ENCODE measurements at places on chromosomes 7 and 10.

- DNase-seq, result no peak
Measured at GRCh38 chr10:133080683-133081040, 7.1 kb upstream of the ADGRA1 start.

DNA sequence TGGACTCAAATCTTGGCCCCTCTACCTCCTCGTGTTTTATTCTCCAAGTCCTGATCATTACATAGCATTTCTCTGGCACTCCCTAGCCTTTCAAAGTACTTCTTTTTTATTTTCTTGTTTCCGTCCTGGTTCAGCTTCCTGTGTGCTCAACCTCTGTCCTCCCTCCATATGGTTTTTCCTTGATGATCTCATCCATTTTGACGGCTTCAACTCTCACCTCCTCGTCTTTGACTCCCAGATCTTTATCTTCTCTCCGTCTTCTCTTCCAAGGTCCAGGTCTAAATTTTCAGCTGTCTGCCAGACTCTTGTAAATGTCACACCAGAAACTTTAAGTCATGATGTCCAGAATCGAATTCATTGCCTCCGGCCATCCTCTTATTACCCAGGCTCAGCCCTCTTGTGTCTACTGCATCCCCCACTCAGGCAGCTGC, 23.3 kb upstream of the GFRA1 start:
- DNase-seq, result no peak

DNA sequence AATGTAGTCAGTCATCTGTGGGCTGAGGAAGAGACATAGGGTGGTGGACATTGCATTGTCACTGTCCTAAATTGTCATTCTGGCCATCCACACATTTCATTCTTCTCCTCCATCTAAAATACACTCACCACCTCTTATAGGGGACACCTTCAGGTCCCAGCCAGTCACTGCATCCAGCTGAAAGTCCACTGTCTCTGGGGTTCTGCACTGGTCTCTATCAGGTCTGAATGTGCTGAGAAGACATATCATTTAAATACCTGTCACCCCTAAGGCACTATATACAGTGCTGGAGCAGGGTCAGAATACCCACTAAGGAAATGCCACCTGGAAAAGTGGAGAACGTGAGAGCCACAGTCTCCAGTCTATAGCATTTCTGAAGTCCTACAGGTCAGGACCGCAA, 29.6 kb downstream of the SH2D4B start:
- no peak for DNase-seq

- DNase-seq, result no peak
Measured at GRCh38 chr7:506921-507622, 12.6 kb downstream of the PDGFA start.

- DNase-seq, result peak; percentile 0
Measured at GRCh38 chr7:78472519-78472918, 673.9 kb downstream of the PHTF2 start.

GRCh38 chr7:33970536-33970935, 65.2 kb downstream of the BMPER start:
- DNase-seq, result no peak

DNA sequence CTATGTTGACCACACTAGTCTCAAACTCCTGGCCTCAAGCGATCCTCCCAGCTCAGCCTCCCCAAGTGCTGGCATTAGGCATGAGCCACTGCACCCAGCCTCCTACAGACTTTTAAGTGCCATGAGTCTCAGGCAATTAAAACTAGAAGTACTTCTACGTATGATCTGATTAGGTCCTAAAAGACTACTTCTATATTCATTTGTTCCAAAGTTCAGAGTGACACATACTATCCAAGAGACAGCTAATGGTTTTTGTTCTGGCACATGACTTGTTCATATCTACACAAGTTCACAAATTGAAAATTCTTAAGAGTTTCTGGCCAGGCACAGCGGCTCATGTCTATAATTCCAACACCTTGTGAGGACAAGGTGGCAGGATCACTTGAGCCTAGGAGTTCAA, 11.7 kb downstream of the ARHGAP19 start:
- DNase-seq, result no peak

GRCh38 chr7:28579571-28579970, 167.3 kb downstream of the CREB5 start:
- DNase-seq, result no peak

DNA sequence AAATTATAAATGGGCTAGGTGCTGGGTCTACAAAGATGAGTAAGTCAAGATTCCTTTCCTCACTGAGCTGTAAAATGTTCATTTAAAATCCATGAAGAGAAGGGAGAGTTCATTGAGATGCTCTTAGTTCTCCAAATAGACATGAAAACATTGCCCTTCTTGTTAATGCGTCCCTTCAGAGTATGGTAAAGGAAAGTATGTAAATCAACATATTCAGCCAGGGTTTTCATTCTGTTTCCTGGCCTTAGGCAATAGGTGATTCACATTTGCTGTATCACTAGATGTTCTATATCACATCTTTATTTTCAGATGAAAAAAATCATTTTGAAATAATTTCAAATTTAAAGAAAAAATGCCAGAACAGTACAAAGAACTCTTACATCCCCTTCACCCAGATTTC, 5.4 kb downstream of the ANKIB1 start:
- DNase-seq, result no peak

- no peak for DNase-seq
Measured at GRCh38 chr7:17520941-17521340, 222.5 kb downstream of the AHR start.

DNA sequence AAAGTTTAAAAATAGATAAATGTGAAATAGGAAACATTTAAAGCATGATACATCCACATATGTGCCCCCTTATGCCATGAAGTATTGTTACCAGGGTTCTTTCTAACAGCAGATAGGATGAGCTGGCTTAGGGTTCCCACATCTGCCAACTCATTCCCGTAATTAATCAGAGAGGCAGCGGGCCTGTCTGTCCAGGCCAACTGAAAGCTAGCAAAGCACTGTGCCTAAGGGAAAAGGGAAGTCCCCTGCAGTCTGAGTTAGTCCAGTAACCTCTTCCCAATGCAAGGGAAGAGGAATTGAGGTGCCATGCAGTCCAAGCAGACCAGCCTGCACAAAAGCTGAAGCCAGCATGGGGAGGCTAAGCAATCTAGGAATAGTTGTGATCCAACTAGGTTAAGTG, 18.3 kb upstream of the ZC3HAV1L start:
- no peak for DNase-seq

GRCh38 chr10:4353059-4353655, 472.9 kb upstream of the AKR1E2 start:
- no peak for DNase-seq

- DNase-seq, result no peak
Measured at GRCh38 chr7:122412883-122413282, 108.3 kb upstream of the FEZF1 start.

GRCh38 chr7:130410868-130411541, 29.8 kb downstream of the CEP41 start:
- DNase-seq, result no peak

DNA sequence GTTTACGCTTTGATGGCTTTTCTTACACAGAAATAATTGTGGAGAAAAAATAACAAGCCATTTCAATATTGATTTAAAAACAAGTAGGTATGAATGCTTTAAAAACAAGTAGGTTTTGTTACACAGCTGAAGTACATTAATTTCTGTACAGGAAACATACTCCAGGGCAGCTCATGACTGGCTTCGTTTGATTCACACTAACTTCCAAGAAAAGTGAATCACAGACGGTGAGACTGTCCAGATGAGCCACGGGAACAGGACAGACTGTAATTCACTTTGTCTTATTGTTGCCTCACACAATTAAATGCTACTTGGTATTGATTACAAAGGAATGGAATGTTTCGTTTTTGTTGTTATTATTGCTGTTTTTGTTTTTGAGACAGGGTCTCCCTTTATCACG, 26.6 kb upstream of the SNX10 start:
- no peak for DNase-seq

GRCh38 chr10:117502421-117503243, 39.9 kb upstream of the EMX2 start:
- DNase-seq, result no peak

DNA sequence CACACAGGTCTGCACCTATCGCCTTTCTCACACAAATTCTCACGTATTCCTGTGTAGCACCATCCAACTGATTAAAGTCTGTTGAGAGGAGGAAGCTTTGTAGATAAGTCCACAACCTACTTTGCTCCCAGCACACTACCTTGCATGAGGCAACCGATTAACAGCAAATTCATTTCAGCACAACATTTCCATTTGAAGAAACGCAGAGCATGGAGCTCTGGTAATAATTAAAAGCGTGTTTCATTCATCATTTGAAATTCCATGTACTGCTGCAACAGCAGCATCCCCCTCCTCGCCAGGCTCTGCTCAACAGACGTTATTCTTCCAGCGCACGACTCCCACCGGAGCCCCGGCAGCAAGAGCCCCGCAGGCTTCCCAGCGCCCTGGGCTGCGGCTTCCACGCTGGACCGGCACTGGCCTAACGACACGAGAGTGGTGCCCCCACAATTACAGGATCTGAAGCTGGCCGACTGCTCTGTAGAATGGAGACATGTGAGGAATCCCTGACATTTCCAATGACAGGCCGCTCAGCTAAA, 118.8 kb downstream of the DIP2C start:
- no peak for DNase-seq

GRCh38 chr7:35831208-35831607, 30.4 kb downstream of the SEPTIN7 start:
- DNase-seq, result peak; percentile 15

DNA sequence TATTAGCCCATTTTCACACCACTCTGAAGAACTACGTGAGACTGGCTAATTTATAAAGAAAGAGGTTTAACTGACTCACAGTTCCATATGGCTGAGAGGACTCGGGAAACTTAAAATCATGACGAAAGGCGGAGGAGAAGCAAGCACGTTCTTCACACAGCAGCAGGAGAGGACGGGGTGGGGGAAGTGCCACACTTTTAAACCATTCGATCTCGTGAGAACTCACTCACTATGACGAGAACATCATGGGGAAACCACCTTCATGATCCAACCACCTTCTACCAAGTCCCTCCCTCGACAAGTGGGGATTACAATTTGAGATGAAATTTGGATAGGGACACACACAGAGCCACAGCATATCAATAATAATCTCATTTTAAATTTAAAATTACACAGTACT, 80.2 kb downstream of the VWDE start:
- DNase-seq, result no peak

DNA sequence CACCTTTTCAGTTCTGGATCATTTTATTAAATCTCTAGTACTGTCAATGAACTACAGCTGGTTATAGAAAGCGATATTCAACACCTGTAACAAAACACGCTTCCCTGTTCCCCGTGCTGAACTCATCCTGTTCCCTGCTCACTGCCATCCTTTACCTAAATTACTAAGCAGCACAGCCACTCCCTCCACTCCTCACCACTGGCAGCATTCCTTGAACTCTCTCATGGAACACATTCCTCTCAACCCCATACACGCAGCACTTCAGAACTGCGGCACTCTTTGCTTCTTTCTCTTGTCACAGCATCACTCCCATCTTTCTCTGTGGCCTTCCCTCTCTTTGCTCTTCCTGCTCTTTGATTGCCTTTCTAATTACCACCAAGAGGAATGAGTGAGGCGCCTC, 27.4 kb downstream of the RELN start:
- DNase-seq, result no peak

DNA sequence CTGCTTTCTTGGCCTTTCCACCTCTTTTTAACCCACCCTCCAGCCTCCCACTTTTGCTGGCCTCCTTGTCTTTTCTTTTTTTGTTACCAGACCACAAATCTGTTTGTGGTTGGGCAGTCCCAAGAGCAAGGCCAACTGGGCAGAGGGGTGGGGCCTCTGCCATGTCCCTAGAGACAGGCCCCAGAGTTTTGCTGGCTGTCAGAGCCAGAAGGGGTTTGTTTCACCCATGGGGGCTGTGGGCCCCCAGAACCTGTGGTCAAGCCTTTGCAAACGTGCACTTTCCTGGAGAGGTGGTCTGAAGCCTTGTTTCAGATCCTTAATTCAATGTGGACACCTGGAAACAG, 10.3 kb downstream of the ZMIZ1 start:
- no peak for DNase-seq

- DNase-seq, result no peak
Measured at GRCh38 chr10:120969219-120969645, 118.1 kb downstream of the WDR11 start.

DNA sequence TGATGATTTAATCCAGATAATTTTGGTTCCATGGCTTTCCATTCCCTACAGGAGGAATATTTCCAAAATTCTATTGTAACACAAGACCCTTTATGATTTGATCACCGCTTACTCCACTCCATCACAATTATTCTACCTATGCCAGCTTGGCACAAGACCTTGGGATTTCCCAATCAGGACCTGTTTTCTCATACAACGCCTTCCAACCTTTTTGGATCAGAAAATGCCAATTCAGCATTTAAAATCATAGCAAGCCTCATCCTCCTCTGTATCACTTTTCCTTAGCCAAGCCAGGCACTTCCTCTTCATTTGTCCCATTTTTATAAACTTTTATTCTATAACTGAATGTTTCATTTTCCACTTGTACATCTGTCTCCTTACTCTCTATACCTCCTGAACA, 100.9 kb downstream of the JMJD1C start:
- DNase-seq, result no peak

GRCh38 chr10:7503190-7503589, 92.4 kb upstream of the SFMBT2 start:
- no peak for DNase-seq

DNA sequence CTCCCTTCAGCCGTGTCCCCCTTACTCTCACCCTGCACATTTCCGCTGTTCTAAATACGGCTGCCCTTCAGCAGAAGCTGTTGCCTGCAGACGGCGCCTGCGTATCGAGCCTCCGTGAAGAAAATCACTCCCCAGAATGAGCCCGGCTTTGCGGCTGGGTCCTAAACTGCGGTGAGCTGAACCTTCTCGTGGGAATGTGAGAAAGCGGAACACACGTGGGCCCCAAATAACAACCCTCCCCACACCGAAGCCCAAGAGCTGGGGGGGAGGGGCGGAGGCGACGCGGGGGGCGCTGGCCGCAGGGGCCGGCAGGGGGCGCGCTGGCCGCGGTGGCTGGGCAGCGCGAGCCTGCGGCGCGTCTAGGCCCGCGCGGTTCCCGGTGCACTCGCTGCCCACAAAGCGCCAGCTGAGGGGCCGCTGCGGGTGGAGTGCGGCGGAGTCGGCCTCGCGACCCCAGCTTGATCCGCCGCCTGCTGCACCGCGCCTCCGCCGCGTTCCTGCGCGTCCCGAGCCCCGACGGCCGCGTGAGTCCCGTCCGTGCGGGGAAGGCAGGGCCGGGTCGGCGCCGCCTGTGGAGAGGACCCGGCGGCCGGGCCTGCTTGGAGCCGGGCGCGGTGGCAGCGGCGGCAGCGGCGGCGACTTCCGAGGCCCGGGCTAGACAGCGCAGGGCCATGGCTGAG, at the start of gene ZNF398:
ZNF398 (plus strand) TSS at position 382 of the 680 bp plus-strand sequence; CDS start at position 672, 290 bp downstream.
- peak; percentile 82 for DNase-seq

Measured in HTR-8/SVneo (cell line).